ENCODE measurements at places on chromosomes 7 and 10.

- no peak for DNase-seq
Observed at GRCh38 chr10:101768791-101769170, 7.1 kb downstream of the FGF8 start.

- DNase-seq, result no peak
Observed at GRCh38 chr10:133088179-133088955, 643 bp downstream of the ADGRA1 start.

DNA sequence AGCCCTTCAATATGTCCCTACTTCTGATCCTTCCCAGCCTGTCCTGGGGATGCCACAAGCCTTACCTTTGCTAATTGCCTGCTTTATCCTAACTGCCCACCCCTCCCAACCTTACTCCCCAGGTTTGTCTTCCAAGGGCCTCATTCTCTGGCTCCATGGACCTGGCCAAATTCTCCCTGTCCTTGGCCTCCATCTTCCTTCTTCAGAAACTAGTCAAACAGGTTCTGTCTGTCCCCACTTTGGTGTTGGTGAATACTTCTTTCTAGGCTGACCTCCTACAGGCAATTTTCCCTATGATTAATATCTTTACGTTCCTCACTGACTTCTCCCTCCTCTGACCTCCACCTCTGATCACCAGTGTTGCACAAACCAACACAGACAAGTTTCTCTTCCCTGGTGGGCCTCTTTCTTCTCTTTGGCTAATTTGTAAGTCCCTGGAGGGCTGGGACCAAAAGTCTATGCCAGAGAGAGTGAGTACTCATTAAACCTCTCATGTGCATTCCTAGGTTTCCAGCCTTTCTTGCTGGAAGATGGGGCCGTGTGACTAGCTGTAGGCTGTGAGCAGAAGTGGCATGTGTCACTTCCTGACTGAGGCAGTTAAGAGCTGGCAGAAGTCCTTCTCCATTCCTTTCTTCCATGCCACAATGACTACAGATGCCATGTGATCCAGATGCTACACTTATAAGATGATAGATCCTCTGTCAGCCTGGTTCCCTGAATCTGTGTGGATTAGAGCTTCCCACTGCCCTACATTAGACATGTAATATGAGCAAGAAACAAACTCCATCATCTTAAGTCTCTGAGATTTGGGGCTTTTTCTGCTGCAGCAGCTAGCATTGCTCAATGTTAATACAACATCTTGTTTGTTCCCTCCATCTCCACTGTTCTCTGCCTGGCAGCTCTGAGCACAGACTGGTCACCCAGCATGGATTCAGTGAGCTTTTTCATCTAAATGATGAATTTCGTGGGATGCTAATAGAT, 382.7 kb downstream of the RPS24 start:
- no peak for DNase-seq

DNA sequence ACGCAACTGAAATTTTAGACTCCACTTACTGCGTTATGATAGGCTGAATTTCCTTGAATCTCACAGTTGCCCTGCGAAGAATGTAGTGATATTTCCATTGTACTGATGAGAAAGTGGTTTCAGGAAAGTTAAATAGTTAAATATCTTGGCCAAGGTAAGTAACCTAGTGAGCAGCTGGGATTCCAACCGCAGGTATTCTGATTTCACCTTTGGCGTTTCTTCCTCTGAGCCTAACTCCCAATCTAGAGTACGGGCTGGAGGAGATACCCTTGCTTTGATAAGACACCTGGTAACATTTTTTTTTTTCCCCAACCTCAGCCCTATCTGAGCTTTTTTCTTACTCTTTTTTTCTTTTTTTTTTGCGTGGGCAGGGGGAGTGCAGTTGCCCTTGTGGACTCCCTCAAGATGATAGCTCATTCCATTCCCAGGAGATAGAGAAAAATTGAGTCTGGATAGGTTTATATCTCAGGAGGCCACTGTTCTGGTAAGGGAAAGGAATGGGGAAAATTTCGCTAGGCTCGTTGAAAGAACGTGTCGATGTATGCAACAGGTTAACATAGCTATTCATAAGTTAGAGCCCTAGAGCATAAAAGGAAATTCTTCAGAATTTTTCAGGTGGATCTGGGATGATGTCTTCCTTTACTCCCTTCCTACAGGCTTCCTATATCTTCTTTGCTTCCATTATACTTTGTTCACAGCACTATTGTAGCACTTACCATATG, 3.1 kb upstream of the TAS2R38 start:
- no peak for DNase-seq

DNA sequence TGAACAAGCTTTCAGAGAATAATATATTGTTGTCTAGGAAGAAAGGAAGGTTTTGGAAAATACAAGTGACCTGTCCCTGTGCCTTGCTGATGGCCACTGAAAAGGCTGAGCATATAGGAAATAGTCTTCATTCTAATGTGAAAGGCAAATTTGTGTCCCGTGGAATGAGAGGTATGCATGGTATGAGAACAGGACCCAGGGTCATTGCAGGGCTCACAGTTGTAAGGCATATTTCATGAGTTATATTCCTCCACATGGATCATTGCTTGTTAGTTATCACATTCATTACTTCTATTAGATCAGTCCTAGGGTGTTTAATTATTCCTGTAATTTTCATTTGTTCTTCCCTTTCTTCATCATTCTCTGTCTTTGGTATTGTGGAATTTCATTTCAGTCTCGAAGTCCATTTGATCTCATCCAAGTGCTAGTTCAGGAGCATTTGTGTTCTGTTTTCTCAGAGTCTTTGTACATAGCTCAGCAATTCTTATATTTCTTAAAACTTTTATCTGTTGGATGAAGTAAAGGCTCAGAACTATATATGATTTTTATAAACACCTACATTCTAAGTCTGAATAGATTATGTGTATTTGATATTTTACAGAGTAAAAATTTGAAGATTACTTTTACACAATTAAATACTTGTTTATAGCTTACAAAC, 39.4 kb upstream of the ARHGAP21 start:
- DNase-seq, result no peak

- DNase-seq, result no peak
Observed at GRCh38 chr7:152354061-152354460, 81.7 kb downstream of the KMT2C start.

DNA sequence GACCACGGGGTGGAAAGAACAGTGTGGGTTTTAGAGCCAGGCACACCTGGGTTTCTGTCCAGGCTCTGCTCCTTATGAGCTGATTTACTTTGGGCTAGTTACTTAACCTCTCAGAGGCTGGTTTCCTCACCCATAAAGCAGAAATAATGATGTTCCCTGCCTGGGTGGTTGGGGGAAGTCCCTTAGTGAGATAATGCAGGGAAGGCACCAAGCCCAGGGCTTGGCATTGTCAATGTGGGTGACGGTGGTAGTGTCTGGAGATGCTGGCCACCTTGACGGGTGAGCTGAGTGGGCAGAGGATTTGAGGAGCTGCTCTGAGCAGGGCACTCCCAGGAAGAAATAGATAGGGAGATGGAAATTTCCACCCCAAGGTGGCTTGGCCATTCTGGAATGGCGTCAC, 65.2 kb downstream of the SH2D4B start:
- DNase-seq, result no peak

Data from CD14-positive monocyte (primary cell).